ENCODE measurements at places on chromosomes 1 and 21.

- DNase-seq = no peak
Measured at GRCh38 chr1:63818567-63819325, 44.9 kb downstream of the ROR1 start.

DNA sequence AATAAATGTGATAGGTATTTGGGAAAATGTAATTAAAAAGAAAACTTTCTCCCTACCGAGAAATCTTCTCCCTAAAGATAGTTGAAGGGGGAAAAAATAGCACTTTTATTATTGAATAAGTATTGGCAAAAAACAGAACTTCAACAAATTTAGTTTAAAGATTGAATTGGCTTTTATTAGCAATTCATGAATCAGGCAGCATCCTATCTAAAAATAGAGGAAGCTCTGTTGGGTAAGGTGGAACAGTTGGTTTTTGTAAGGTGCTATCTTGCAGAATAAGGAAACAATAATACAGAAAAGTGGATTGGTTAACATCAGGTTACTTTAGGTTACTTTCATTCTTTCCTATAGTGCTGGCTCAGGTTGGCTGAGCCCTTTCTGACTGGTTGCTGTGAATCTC, 62.8 kb downstream of the FH start:
- no peak for DNase-seq

- DNase-seq = no peak
Measured at GRCh38 chr1:14308460-14308859, 290.0 kb upstream of the KAZN start.

- DNase-seq = no peak
Measured at GRCh38 chr1:115640384-115640783, 1.4 kb upstream of the VANGL1 start.

DNA sequence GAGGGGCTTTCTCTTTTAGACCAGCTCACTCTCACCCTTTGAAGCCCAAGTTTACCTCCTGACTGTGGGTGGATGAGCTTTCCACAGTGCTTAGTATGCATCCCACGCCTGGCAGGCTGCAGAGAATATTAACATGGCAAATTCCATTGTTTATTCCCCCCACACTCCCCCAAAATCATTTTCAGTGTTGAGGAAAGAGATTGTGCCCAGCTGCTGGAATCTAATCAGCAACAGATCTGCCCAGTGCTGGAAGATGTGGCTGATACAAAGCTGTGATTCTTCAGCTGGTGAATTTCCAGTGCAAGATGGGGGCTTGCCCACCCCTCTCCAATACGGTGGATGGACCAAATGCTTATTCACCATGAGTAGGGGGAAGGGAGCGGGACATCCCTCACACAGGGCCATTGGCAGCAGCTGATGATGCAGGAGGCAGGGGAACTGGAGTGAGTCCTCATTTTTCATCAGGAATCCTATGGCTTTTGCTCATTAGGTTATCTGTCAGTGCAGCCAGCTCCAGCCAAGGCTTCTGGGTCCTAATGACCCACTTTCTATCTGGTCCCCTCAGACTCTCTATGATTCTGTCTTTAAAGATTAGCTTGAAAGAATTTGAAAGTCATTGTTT, 39.7 kb upstream of the KCNA3 start:
- no peak for DNase-seq

- DNase-seq = no peak
Measured at GRCh38 chr1:20279509-20279908, 11.2 kb upstream of the VWA5B1 start.

DNA sequence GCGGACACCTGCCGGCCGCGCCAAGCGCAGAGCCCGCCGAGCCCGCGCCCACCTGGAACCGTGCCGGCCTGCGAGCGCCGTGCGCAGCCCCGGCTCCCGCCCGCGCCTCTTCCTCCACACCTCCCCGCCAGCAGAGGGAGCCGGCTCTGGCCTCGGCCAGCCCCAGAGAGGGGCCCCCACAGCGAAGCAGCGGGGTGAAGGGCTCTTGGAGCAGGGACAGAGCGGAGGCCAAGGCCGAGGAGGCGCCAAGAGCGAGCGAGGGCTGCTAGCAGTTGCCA, 50.1 kb upstream of the KRTAP19-8 start:
- DNase-seq = no peak
